ENCODE measurements at places on chromosomes 4 and X.

GRCh38 chrX:154030266-154030665 is 10.6 kb upstream of the IRAK1 start:
- DNase-seq = no peak

DNA sequence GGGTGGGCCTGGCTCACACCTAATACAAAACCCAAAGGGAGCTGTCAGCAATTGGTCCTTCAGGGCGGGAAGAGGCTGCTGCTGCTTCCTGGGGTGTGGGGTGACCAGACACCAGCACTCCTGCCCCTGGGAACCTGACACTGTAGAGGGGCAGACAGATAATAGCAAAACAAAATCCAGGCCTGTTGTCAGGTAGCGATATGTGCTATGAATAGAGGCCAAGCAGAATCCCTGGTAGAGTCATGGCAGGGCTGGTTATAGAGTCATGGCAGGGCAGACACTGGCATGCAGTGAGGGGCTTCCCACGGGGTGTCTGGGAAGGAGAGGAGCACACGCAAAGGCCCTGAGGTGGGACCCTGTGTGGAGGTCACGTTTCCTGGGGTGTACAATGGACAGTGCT is 79.6 kb upstream of the PSAPL1 start:
- DNase-seq = no peak

GRCh38 chr4:107931775-107932321 is 499 bp downstream of the CYP2U1 start:
- peak; percentile 4 for DNase-seq

GRCh38 chr4:5126231-5126630 is 75.0 kb downstream of the STK32B start:
- DNase-seq = no peak

GRCh38 chr4:111031596-111031995 is 408.7 kb upstream of the PITX2 start:
- no peak for DNase-seq

- DNase-seq = no peak
Observed at GRCh38 chr4:120472447-120473131, 405.9 kb upstream of the MAD2L1 start.

DNA sequence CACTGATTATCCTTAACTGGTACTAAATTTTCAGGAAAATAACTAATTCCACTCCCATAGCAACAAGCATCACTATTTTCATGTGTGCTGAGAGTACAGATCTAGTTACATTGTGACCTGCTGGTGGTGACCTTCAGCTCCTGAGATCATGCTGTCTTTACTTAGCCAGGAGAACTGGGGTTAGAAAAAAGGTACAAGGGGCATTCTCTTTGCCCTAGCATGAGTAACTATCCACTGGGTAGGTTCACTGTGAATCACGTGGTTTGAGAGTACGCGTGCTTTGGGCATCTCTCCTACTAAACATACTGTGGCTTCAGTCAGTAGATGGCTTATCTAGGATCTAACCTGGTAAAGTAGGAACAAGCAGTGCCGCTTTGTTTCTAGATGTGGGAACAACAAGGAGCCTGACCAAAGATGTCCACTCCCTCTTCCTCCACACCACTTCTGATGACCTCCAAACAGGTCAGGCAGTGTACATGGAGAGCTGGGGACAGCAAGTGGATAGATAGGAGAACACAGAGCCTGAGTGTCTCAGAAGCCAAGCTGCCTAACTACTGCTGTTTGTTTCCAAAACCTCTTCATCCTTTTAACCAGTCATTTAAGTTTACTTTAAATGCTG is 90.2 kb downstream of the CBR4 start:
- DNase-seq = no peak

DNA sequence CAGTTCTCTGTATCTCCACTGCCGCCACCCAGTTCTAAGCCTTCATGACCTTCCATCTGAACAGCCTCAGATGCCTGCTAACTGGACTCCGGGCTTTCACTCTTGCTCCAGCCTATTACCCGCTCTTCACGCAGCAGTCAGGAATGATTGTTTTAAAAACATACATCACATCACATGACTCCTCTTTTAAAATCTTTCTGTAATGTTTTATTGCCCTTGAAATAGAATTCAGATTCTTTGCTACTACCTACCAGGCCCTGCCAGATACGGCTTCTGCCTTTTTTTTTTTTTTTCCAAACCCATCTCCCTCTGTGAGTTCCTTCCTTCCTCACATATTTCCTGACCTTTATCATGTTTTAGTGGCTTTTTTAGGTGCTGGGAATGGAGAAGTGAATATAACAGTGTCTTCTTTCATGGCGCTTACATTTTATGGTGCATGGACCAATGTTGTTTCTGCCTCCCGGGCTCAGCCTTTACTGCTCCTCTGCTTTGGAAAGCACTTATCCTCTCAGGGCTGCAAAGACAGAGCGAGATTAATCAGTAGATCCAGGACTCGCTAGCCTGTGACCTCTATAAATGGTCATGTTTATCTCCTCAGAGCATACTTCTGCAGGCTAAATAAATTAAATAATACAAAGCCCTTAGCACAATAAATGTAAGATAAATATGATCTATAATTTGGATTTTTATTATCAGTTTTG is 58.0 kb downstream of the FBXO8 start:
- no peak for DNase-seq

DNA sequence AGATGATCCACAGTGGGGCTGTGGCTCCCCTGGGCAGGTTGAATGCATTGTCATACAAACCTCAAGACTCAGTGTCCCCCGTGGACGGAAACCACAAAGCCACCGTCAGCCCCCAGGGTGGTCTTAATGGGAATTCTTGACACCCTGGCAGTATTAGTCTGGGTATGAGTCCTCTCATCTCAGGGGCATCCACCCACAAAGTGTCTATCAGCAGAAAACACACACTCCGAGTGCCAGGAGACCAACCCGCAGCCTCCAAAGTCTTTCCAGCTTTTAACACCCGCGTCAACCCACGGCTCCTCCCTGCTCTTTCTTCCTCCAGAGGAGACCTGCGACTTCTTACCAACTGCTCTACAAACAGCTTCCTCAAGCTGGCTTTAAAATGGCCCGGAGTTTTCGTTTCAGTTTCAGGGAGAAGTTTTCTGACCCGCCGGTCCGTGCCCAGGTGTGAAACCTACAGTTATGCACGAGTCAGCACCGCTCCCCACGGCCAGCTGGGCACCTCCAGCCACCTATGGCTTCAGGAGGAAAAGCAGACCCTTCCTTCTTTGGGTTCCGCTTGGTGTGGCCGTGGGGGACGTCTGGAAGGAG is 14.4 kb upstream of the ASMTL start:
- no peak for DNase-seq

DNA sequence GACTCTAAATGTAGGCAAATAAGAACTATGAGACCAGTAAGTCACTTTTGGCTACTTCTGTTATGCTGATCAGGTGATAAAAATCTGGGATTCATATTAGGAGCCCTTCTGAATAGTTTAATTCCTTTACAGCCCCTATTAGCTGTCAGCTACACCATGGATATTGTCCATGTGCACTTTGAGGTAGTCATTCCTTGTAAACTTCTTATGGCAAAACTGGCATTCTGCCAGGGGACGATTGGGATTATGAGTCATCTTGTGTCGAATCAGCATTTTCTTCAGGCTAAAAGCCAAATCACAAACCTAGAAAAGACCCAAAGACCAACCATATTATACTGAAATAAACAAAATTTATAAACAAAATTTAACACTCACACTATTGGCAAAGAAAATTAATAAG is 227.6 kb downstream of the PRDM5 start:
- DNase-seq = no peak

GRCh38 chr4:107187091-107187490 is 151.0 kb upstream of the DKK2 start:
- no peak for DNase-seq

DNA sequence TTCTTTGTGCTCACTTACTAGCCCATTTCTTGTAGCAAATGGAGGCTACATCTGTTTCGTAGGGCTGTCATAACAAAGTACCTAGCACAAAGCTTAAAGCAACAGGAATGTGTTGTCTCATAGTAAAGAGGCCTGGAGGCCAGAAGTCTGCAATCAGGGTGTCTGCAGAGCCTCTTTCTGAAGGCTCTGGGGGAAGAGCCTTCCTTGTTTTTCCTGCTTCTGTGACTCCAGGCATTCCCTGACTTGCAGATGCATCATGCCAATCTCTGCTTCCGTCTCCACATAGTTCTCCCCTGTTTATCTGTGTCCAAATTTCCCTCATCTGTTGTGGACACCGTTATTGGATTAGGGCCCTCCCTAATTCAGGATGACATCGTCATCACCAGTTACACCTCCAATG is 67.1 kb downstream of the SHROOM2 start:
- DNase-seq = no peak

DNA sequence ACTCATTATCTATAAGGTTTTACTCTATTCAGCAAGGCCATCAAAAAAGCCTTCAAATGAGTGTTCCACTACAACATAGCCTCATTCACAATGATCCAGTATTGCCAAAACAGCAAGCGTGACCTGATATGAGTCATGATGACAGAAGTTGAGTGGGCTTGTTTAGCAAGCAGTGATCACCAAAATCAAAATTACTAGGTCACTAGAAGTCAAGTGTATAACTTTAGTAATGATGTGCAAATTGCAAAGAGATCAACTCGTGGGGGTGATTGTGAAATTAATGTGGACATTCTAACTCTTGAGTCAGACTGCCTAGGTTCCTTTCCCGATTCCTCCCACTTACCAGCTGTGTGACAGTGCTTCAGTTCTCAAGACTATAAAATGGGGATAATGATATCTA is 124.5 kb downstream of the CHM start:
- no peak for DNase-seq

DNA sequence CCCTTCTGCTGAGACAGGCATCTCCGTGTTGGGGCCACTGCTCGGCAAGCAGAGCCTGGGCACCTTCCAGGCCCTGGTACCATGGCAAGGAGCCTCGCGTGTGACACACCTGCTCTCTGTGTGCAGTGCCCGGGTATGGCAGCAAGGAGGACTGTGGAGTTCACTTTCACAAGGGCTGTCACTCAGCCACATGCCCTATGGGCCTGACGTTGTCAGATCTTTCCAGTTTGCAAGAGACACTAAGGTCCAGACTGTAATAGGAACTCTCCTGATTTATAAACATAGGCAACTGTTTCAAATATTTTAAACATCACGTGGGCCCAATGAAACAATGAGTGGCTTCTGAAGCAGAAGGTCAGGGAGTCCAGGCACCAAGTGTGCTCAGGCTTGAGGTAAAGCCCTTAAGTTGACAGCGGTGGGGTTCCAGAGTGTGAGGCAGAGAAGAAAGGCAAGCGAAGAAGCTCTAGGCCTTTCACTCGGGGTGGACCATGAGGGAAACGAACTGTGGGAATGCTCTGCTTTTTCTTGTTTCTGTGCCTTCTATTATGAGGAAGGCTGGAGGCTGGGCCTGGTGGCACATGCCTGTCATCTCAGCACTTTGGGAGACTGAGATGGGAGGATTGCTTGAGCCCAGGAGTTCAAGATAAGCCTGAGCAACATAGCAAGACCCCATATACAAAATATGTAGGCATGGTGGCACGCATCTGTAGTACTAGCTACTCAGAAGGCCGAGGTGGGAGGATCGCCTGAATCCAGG is 108.6 kb upstream of the TRIM2 start:
- no peak for DNase-seq

DNA sequence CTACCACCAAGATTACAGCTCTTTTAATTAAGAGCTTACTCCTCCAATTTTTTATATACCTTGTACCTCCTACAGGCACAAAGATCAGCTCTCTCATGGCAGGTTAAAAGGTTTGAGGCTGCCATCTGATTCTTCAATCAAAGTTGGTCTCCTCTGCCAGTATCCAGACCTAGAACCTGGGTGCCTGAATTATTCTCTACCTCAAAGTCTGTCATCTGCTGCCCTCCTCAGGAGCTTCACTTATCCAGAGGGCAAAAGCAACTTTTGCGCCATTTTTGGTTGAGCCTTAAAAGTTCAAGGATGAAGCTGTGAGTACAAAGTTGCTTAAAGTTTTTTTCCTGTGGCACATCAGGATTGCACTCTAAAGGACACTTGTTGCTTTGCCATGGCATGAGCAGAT is 343.7 kb upstream of the PPP1R2C start:
- no peak for DNase-seq

DNA sequence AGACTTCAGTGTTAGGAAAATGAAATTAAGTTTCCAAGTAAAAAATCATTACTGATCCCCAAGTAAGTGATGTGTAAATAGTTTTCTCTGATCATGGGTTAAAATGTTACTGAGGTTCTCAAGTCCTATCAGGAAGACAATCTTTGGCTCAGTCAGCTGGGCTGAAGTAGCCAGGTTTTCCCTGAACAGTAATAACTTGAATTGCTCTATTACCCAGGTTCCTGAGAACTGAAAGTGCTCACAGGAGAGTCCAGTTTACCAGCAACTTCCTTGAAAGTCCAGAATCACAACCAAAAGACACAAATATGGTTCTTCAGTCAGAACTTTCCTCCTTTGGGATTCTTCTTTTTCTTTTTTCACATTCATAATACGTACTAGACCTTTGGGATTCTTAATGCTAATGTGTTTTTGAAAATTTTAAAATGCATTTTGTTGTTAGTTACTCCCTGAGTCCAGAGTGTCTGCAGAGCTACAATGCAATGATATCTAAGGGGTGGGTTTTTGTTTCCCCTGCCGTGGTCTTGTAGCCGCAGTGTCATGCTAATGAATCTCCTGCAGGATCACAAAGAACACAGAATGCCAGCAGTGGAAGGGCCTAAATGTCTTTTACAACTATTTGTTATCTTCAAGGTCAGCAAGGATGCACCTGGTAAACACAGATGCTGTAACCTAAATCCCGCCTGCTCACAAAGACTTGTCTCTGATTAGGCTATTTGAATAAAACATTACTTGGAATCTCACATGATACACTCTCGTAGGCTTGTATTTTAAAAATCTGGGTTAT is 439.8 kb upstream of the NR3C2 start:
- no peak for DNase-seq

GRCh38 chr4:183602557-183603027 is 56.4 kb downstream of the RWDD4 start:
- DNase-seq = no peak

- no peak for DNase-seq
Observed at GRCh38 chr4:65495439-65495838, 174.8 kb downstream of the EPHA5 start.

- DNase-seq = no peak
Observed at GRCh38 chr4:7180938-7181337, 11.4 kb upstream of the SORCS2 start.

DNA sequence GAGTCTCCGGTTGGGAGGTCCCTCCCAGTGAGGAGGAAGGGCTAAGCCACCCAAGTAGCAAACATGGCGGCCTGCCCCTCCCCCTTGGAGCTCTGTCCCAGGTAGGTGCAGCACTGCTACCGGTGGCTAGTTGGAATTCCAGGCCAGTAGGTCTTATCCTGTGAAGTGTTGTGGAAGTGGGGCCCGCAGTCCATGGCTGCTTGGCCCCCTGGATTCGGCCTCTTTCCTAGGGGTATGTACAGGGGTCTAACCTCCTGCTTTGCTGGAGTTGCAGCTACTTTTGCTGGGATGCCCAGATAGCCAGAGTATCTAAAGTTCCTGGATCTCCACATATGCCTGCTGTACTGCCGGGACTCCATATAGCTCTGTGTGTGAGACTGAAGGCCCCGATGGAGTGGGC is 9.9 kb upstream of the TMSB15C start:
- no peak for DNase-seq

- DNase-seq = no peak
Observed at GRCh38 chr4:94341481-94342370, 910 bp downstream of the HPGDS start.

Measured in activated CD8-positive, alpha-beta memory T cell treated with anti-CD3 and anti-CD28 coated beads for 48 hours (primary cell).